ENCODE measurements at places on chromosomes 4 and X. TPM values are rescaled to one million over a fixed set of nuclear protein-coding genes. Genes with fewer than 3 reads are reported as not detected.

GJB1 gene
- total RNA-seq, result 0.91 TPM

DNA sequence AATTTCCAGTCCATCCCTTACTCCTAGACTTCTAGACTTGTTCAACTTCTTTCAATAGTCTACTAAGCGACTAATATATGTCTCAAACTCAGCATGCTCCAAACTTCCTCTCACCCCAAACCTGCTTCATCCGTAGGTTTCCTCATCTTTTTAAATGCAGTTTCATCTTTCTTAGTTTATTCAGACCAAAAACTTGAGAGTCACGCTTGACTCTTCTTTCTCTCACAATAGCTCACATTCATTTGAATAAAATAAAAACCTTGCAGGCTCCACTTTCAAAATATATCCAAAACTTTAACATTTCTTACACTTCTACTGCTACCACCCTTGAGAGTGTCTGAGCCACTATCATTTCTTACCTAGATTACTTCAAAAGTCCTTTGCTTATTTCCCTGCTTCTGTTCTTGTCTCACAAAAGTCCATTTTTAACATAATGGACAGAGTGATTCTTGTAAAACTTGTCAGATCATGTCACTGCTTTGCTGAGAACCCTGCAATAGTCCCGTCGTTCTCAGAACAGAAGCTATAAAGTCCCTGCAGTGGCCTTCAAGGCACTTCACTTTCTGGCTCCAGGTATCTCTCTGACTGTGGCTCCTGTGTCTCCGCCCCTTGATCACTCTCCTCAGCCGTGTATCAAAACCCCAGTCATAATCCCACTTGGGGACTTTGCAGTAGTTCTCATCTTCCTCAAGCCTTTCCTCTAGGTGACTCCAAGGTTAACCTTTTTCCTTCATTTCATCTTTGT lies 167.6 kb downstream of the ARHGAP24 start:
- no peak for DNase-seq

DNA sequence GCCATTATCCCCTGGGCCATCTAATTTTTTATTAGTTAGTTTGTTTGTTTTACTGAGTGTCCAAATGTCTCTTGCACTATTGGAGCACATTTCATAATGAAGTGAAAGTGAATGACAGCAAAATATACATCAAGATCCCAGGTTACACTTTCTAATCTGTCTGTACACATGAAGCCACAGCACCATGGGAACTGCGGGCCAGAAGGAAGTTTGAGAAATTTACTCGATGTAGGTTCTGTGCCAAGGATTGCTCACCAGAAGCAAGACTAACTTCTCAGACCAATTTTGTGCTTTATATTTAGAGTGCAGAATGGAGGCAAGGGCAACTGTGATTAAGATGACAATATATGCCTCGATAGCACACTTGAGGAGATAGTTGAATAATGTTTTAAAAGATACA lies 258.0 kb downstream of the COL25A1 start:
- no peak for DNase-seq

DNA sequence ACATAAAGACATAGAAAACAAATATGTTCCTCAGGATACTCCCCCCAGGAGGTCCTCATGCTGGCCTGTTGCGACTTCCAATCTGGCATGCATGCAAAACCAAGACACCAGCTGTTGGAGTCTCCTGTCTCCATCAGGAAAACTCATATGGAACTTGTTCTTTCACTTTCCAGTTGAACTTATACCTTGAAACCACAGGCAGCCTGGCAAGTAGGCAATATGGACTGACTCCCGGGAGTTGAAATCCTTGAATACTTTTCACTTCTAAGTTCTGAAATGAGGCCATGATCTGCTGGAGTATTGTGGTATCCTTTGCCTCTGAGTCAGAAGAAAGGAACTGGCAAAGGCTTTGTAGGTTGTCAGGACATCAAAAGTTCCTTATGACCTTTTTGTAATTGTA lies 444.2 kb downstream of the IDS start:
- DNase-seq, result no peak

SH2D1A gene
- not detected for total RNA-seq

GPRIN3 gene
- total RNA-seq, result 2.4 TPM

Data from endodermal cell (in vitro differentiated cells).